ENCODE measurements at places on chromosomes 1 and 21.

- no peak overlapping the region for H3K27ac ChIP-seq
- H3K27me3 ChIP-seq: no peaks in the 10 kb centered on the region
- peaks cover 9% of the 10 kb centered on the region for H3K4me1 ChIP-seq
- H3K36me3 ChIP-seq: peaks cover 26% of the 10 kb centered on the region
Measured at GRCh38 chr1:22057861-22058260, 5.4 kb downstream of the CDC42 start.

DNA sequence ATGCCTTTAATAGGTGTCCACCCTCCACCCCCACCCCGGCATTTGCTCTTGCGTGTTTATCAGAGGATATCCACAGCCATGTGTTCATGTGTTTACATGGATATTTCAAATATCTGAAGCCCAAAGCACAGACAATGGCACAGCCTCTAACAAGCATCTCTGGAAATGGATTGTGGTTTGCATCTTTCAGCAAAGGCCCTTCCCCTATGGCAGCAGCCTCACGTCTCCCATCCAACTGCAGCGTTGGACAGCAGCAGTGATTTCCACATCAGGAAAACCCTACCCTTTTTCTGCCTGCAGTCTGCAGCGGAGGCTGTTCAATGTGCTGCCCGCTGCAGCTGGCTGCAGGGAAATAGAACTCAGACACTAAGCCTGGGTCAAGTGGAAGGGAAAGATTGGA, 1.6 kb downstream of the RASSF5 start:
- H3K4me3 ChIP-seq: no peak overlapping the region
- H3K27ac ChIP-seq: no peak overlapping the region
- peak; percentile 42 for DNase-seq
- H3K27me3 ChIP-seq: peaks cover 75% of the 10 kb centered on the region
- H3K36me3 ChIP-seq: no peaks in the 10 kb centered on the region

GRCh38 chr1:2391931-2392509, 379 bp downstream of the RER1 start:
- H3K4me1 ChIP-seq: peaks cover 29% of the 10 kb centered on the region
- no peak overlapping the region for H3K27ac ChIP-seq
- no peak for DNase-seq
- peak overlapping the region; percentile 98 for H3K4me3 ChIP-seq
- peaks cover 54% of the 10 kb centered on the region for H3K36me3 ChIP-seq

DNA sequence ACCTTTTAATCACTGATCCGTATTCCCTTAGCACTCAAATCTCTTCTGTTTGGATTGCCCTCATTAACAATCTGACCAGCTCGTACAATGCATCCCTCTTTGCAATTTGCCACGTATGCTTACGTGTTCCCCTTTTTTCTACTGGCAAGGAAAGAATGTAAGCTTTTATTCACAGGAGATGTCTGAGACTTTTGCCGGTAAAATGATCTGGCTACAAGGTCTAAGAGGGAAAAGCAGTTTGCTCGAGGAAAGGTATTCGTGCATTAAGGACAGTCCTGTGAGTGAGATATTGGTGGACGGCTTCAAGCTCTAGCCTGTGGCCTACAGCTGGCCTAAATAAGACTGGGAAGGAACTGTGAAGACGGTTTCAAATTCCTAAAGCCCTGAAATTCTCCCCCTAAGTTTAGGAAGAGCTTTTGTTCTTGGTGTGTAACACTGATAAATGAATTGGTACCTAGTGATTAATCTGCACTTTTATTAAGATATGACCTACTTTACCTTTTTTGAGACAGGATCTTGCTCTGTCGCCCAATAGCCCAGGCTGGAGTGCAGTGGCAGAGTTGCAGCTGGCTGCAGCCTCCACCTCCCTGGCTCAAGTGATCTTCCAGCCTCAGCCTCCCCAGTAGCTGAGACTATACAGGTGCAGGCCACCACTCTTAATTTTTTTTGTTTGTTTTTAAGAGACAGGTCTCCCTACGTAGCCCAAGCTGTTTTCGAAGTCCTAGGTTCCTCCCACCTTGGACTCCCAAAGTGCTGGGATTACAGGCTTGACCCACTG, 895 bp upstream of the UBR4 start:
- peak; percentile 57 for DNase-seq
- H3K4me1 ChIP-seq: peaks cover 7% of the 10 kb centered on the region
- no peaks in the 10 kb centered on the region for H3K27me3 ChIP-seq
- peak overlapping the region; percentile 90 for H3K27ac ChIP-seq
- peak overlapping the region; percentile 37 for H3K4me3 ChIP-seq

GRCh38 chr1:1927751-1928150, 8.7 kb upstream of the TMEM52 start:
- H3K36me3 ChIP-seq: no peaks in the 10 kb centered on the region
- no peak overlapping the region for H3K4me3 ChIP-seq
- no peaks in the 10 kb centered on the region for H3K4me1 ChIP-seq
- DNase-seq: no peak
- no peaks in the 10 kb centered on the region for H3K27me3 ChIP-seq
- H3K27ac ChIP-seq: no peak overlapping the region

DNA sequence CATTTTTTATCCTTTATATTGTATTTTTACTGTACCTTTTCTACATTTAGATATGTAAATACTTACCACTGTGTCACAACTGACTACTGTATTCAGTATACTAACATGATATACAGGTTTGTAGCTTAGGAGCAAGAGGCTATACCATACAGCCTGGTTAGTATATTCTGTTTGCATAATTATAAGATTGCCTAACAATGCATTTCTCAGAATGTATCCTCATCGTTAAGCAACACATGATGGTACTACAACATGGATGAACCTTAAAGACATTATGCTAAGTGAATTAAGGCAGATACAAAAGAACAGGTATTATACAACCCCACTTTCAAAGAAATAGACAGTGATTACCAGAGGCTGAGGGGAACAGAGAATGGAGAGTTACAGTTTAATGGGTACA, 62.7 kb downstream of the RUSC1 start:
- no peak overlapping the region for H3K27ac ChIP-seq
- H3K36me3 ChIP-seq: peaks cover 30% of the 10 kb centered on the region
- no peak for DNase-seq
- H3K4me1 ChIP-seq: no peaks in the 10 kb centered on the region
- H3K27me3 ChIP-seq: no peaks in the 10 kb centered on the region
- H3K4me3 ChIP-seq: no peak overlapping the region

GRCh38 chr1:48047116-48047515, 49.9 kb upstream of the TRABD2B start:
- H3K4me3 ChIP-seq: no peak overlapping the region
- H3K36me3 ChIP-seq: no peaks in the 10 kb centered on the region
- H3K4me1 ChIP-seq: no peaks in the 10 kb centered on the region
- peaks cover 5% of the 10 kb centered on the region for H3K27me3 ChIP-seq
- H3K27ac ChIP-seq: no peak overlapping the region

DNA sequence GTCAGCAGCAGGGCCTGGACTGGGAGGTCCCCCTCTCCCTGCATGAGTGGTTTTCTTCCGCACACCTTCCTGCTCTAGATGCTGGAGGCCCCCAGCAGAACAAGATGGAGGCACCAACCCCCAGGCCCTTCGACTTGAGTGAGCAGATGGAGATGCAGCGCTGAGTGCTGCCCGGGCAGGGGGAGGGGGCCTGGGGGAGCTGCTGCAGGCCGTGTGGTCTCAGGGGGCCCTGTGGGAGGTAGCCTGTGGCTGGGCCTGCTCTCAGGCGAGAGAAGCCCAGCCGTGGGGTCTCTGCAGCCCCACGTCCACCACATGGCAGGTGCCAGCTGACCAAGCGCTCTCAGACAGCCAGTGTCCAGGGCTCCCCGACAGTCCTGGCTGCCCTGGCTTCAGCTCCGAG, 1.2 kb upstream of the FAAP20 start:
- peaks cover 43% of the 10 kb centered on the region for H3K4me1 ChIP-seq
- H3K27ac ChIP-seq: no peak overlapping the region
- H3K27me3 ChIP-seq: no peaks in the 10 kb centered on the region
- no peaks in the 10 kb centered on the region for H3K36me3 ChIP-seq
- no peak overlapping the region for H3K4me3 ChIP-seq
- no peak for DNase-seq

DNA sequence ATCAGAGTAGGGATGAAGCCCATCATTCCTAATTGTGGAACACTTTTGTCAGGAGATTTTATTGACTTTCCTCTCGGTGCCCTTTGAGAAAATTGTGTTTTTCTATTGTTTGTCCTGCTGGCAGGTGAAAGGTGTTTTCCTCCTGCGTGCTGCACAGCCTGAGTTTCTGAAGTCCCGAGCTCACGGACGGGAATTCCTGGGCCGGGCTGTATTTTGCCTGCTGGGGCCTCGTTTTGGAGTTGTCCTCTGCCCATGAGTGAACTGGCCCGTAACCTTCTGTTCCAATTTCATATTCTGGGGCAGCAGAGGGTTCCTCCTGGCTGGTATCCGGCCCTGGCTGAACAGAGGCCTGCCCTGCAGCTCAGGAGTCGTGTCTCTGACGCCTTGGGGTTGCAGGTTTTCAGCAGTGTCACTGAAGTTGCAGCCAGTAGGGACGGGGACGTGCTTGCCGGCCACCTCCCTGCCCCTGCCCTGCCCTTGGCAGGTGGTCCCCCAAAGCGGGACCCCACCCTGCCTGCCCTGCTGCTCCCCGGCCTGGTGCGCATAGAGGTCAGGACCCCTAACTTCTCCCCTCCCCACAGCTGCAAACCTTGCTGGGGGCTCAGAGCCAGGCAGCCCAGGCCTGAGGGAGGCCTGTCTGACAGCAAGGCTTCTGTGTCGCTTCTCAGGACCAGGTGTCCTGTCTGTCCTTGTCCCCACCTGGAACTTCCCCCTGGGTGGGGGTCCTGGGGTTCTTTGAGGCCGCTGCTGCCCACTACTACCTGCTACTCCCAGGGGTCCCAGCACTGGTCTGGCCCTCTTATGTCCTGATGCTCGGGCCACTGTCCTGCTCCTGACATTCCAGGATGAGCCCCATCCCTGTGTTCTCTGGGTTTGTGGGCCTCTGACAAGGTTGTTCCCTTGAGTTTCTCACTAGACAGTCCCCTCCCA, 49.0 kb downstream of the SLX9 start:
- no peaks in the 10 kb centered on the region for H3K36me3 ChIP-seq
- H3K27me3 ChIP-seq: peaks cover 28% of the 10 kb centered on the region
- peaks cover 34% of the 10 kb centered on the region for H3K4me1 ChIP-seq

GRCh38 chr1:200036619-200037270, 9.2 kb downstream of the NR5A2 start:
- H3K36me3 ChIP-seq: no peaks in the 10 kb centered on the region
- no peak overlapping the region for H3K27ac ChIP-seq
- H3K4me1 ChIP-seq: peaks cover 28% of the 10 kb centered on the region
- H3K4me3 ChIP-seq: no peak overlapping the region
- H3K27me3 ChIP-seq: peaks cover 98% of the 10 kb centered on the region

- DNase-seq: no peak
- H3K4me3 ChIP-seq: peak overlapping the region; percentile 40
- peaks cover 41% of the 10 kb centered on the region for H3K36me3 ChIP-seq
- no peaks in the 10 kb centered on the region for H3K27me3 ChIP-seq
- H3K4me1 ChIP-seq: peaks cover 14% of the 10 kb centered on the region
- H3K27ac ChIP-seq: no peak overlapping the region
Measured at GRCh38 chr1:11061652-11062365, 2.0 kb upstream of the SRM start.

DNA sequence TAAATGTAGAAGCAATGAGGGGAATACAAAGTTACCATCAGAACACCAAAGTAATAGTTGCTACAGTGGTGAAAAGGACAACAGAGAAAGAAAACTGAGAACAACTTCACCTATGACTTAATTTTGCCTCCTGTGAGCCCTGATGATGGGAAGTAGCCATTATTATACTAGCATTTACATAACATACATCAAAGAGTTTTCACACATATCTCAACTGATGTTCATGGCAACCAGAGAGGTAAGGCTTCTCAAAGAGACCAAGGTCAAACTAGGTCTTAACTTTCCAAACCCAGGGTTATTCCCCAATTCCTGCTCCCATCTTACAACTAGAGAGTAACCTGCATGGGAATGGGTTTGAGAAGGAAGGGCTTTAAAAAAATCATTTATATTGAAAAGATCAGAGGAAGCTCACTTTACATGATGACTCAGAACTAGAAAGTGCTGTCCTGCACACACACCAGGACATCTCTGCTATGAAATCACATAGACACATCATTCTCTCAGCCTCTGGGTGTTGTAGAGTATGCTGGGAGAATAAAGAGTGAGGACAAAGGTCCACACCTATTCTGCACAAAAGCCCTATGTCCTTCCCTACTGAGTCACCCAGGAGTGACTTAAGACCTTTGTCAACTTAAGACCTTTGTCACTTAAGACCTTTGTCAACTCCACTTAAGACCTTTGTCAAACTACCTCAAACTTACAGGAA, 179.7 kb downstream of the TNFSF18 start:
- H3K4me3 ChIP-seq: no peak overlapping the region
- DNase-seq: peak; percentile 28
- peaks cover 2% of the 10 kb centered on the region for H3K4me1 ChIP-seq
- no peaks in the 10 kb centered on the region for H3K36me3 ChIP-seq

GRCh38 chr1:54176621-54177327, 23.1 kb downstream of the CYB5RL start:
- H3K4me1 ChIP-seq: peaks cover 9% of the 10 kb centered on the region
- no peaks in the 10 kb centered on the region for H3K27me3 ChIP-seq
- DNase-seq: no peak
- H3K4me3 ChIP-seq: no peak overlapping the region
- no peak overlapping the region for H3K27ac ChIP-seq
- peaks cover 10% of the 10 kb centered on the region for H3K36me3 ChIP-seq

DNA sequence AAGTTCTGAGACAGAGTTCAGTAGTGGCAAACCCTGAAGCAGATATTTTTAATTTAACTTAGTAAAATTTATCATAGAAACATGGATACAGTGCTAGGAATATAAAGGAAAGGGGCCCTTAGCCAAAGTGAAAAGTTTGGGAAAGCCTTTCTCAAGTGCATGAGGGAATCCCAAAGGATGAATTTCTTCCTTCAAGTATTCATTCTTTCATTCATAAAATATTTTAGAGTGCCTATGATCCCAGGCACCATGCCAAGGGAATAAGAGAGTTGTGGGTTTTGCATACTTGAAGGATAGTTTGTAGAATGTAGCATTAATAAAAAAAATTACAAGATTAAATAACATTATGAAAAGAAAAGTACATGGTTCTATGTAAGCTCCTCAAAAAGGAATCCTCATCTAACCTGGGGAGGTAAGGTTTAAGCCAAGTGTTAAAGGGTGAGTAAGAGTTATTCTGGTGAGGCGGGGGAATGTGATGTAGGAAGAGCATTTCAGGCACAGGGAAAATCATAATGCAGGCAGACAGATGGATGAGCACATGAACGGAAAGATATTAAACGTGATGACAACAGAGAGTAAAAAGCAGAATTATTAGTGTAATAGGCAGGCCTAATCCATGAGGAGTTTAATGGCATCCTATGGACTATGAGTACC, 40.4 kb upstream of the NTNG1 start:
- no peak for DNase-seq
- no peak overlapping the region for H3K4me3 ChIP-seq
- no peaks in the 10 kb centered on the region for H3K36me3 ChIP-seq
- no peaks in the 10 kb centered on the region for H3K27me3 ChIP-seq
- no peak overlapping the region for H3K27ac ChIP-seq

GRCh38 chr1:232548691-232549090, 81.2 kb downstream of the SIPA1L2 start:
- no peak for DNase-seq
- peaks cover 19% of the 10 kb centered on the region for H3K4me1 ChIP-seq
- H3K36me3 ChIP-seq: no peaks in the 10 kb centered on the region

GRCh38 chr1:181222972-181223505, 134.5 kb downstream of the IER5 start:
- H3K36me3 ChIP-seq: no peaks in the 10 kb centered on the region
- no peaks in the 10 kb centered on the region for H3K27me3 ChIP-seq
- no peak overlapping the region for H3K27ac ChIP-seq
- H3K4me1 ChIP-seq: no peaks in the 10 kb centered on the region
